ENCODE measurements at places on chromosomes 4 and X.

GRCh38 chr4:141389649-141390048 lies 169.0 kb downstream of the ZNF330 start:
- no peak for DNase-seq

- no peak for DNase-seq
These were observed 54.5 kb downstream of the LDB2 start for GRCh38 chr4:16843831-16844508.

DNA sequence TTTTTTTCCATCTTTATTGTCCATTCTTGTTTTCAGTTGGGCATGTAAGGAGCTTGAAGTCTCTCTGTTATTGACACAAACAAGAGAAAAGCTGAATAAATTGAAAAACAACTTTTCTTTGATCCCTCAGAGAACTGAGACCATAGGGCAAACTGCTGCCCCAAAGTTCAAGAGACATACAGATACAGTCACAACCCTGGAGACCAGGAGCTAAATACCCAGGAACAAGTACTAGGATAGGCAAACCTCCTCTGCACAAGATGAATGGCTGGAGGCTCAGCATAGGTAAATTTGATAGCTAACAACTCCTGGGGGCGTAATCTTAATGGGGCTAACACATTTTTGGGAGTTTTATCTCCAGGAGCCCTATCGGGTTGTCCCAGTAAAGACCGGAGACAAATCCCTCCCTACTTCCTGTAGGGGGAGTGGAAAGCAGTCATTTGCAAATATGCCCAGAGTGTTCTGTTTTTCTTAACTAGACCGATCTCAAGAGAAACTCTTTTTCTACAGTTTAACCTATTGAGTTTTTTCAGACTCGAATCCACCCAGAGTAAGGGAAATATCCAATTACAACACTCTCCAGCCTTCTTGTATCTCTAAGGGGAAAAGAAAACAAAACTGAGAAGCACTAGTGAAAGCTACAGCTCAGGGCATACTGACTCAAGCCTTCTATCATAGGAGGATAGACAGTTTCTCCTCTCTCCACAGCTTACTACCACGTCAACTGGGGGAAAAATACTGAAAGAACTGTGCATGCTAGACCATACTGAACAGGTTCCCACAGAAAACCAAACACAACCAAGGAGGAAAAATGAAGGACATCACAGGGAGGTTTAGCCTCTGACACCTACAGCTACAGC lies 23.1 kb downstream of the MAGEA8 start:
- no peak for DNase-seq

DNA sequence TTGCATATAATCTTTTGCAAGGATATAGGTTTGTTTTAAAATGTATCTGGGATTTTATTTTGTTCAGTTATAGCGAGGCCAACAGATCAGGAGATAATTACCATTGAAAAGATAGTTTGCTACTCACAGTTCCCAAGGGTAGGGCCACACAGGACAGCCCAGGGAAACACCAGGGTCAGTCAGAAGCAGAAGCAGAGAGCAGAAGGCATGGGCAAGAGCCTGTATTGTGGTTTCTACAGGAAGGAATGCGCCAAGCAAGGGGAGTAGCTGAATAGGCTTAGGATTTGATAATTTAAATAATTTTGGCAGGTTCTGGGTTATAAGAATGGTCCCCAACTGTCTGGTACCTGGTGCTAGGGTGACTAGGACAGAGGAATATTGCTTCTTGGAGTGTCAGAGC lies 61.6 kb downstream of the SYNPO2 start:
- no peak for DNase-seq

DNA sequence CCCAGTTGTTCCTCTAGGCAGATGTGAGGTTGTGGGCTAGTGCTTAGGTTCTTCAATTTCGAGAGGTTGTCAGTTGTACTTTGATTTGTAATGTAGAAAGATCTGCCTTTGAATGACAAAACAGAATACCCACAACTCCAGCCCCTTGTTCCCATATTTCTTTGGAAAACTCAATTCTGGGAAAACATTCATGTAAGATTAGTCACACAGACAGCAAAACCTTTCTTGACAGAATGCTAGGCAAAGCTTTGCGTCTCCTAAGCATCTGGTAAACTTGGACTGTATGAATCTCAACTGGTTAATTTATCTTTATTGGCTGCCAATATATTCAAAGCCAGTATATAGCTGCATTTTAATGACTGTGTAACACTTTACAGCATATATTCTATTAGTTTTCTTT lies 34.9 kb downstream of the NOCT start:
- no peak for DNase-seq

DNA sequence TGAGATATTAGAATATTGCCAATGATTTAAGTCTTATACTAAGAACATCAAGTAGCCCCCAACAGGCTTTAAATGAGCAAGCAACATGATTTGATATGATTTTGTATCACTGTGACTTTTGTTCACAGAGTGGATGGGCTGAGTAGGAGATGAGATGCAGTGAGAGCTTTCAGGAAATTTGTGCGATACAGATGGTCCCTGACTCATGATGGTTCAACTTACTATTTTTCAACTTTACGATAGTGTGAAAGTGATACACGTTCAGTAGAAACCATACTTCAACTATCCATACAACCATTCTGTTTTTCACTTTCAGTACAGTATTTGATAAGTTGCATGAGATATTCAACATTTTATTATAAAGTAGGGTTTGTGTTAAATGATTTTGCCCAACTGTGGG lies 78.7 kb upstream of the NWD2 start:
- DNase-seq, result no peak

DNA sequence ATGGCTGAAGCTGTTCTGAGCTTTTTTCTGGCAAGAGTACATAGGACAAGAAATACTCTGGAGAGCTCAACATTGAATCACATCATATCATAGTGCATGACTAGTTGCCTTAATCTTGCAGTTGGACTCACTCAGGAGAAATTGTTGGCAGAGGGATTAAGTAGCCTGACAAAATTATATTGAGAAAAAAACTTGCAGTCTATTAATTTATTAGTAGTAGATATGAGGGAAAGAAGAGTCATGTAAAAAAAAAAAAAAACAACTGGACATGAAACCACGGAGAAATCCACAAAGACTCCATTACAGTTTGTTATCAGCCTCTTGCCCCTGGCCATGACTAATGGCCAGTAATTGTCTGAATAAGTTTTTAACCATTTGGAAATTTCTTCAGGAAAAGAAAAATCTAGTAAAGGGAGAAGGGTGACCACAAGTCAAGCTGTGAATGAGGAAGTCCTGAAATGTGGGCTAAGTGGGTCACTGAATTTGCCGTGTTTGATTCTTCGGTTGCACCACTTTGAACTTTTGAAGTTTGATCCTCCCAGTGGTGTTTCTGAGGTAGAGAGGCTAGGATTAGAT lies 45.6 kb downstream of the FHL1 start:
- no peak for DNase-seq

DNA sequence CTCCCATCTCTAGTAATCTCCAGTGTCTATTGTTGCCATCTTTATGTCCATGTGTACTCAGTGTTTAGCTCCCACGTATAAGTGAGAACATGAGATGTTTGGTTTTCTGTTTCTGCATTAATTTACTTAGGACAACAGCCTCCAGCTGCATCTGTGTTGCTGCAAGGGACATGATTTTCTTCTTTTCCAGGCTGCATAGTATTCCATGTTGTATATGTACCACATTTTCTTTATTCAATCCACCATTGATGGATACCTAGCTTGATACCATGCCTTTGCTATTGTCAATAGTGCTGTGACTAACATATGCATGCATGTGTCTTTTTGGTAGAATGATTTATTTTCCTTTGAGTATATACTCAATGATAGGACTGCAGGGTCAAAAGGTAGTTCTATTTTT lies 18.6 kb upstream of the ANKRD17 start:
- no peak for DNase-seq

DNA sequence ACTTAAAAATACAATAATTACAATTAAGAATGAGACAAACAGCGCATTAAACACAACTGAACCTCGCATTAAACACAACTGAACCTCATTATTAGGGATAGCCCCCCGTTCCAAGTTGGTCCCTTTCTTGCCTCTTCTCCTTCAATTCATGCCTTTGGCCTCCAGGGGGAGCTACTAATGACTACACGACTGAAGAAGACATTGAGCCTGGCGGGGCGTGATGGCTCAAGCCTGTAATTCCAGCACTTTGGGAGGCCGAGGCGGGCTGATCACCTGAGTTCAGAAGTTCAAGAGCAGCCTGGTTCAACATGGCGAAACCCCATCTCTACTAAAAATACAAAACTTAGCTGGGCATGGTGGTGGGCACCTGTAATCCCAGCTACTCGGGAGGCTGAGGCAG lies 56.4 kb upstream of the NWD2 start:
- no peak for DNase-seq

DNA sequence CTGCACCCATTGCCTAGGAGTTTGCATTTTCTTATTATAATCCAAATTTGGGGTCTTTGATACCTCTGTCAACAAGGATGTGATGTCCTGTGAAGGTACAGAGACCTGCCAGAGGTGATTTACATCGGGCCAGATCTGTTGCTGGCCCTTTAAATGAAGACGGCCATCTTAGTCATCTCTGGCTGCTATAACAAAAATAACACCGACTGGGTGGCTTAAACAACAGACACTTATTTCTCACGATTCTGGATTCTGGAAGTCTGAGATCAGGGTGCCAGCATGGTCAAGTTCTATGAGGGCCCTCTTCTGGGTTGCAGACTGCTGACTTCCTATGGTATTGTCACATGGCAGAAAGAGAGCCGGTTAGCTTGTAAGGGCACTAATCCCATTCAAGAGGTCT lies 75.7 kb downstream of the F11 start:
- no peak for DNase-seq

DNA sequence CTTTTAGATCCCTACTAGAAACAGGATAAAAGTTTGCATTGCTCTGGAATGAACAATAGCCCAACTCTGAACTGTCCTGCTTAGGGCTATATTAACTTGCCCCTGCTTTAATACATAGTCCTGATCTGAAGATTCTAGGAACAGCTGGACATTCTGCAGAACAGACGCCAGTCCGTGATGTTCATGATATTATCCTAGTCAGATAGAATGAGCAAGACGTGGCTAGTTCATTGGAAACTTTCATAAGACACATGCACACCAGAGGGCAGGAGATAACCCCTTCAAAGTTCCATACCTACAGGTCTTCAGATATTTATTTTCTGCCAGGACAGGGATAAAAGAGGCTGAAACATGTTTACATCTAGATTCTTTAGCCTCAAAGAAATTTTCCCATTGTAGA lies 75.5 kb upstream of the CLNK start:
- DNase-seq, result no peak

DNA sequence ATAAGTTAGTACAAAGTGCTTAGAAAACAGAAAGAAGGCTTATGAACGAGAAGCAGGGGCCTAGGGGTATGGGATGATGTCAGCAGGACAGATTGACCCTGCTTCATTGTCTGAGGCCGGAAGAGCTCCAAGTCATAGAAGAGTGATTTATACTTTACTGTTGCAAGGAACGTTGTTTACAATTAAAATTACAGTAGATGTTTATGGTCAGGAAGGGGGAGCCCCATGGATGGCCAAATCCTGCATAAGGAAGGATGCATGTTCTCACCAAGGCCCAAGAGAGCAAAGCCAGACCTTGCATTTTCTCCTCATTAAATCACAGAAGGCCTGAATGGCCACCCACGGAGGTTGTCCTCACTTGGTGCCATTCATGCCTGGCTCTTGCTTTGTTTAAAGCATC lies 115.3 kb downstream of the LDB2 start:
- no peak for DNase-seq

DNA sequence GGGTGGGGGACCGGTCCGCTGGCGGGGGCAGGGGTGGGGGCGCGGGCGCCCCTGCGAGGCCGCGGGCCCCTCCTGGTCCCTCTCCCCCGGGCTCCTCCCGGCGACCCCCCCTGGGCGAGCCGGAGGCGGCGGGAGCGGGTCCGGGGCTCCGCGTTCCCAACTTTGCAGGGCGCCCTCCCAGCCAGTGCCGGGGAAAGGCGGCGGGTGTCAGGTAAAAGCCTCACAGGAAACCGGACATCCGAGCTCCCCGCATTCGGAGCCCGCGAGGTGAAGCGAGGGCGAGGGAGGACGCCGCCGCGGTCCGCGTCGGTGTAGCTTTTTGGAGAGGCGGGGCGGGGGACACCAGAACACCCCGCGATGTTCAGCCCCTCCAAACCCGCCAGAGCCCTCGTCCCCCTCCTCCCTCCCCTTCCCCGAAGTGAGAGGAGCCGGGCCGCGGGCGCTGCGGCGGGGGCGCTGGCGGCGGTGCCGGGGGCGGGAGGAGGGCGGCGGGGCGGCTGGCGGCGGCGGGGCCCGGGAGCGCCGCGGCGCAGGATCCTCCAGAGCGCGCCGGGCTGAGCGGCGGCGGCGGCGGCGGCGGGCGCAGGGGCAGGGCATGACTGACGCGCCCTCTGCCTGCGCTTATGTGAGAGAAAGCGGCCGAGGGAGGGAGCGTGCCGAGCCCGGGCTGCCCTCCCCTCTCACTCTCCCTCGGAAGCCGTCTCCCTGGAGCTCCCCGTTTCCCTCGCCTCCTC lies at the start of gene VEGFC:
VEGFC (minus strand) TSS at position 597 of the 734 bp plus-strand sequence. CDS start 611 bp downstream, outside the sequence.
- DNase-seq, result peak; percentile 73

- no peak for DNase-seq
These were observed 10.1 kb upstream of the MAP7D3 start for GRCh38 chrX:136261321-136261720.

- DNase-seq, result no peak
These were observed 110.9 kb downstream of the FHIP1A start for GRCh38 chr4:151519728-151520415.

Data from NCI-H1417 (cell line).